ENCODE measurements at places on chromosomes 1 and 21. TPM values are rescaled to one million over a fixed set of nuclear protein-coding genes. Genes with fewer than 3 reads are reported as not detected.

The C8A gene
- total RNA-seq = 0.09 TPM

DNA sequence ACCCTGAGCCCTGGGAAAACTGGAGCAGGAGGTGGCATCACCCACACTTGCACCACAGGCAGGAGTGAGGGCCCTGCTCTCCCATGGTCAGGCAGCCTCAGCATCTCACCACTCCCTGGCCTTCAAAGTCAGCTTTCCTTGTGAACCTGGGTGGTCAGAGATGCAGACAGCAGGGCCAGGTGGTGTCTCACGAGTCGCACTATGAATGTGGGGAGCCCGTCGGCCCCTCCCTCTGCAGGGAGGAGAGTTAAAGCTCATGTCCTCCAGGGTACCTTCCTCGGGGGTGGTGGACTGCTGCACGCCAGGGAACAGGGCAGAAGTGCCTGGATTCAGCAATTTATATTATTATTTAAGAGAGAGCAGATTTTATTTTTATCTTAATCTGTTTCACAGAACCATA lies 24.1 kb downstream of the ABCG1 start:
- no peaks in the 10 kb centered on the region for H3K4me1 ChIP-seq
- H3K27me3 ChIP-seq = peaks cover 60% of the 10 kb centered on the region
- no peak for DNase-seq

- H3K27me3 ChIP-seq = no peaks in the 10 kb centered on the region
- no peaks in the 10 kb centered on the region for H3K36me3 ChIP-seq
- no peak overlapping the region for H3K27ac ChIP-seq
- no peaks in the 10 kb centered on the region for H3K4me1 ChIP-seq
- H3K4me3 ChIP-seq = no peak overlapping the region
- no peak for DNase-seq
Measured at GRCh38 chr21:14722841-14723483, 176.8 kb upstream of the SAMSN1 start.

DNA sequence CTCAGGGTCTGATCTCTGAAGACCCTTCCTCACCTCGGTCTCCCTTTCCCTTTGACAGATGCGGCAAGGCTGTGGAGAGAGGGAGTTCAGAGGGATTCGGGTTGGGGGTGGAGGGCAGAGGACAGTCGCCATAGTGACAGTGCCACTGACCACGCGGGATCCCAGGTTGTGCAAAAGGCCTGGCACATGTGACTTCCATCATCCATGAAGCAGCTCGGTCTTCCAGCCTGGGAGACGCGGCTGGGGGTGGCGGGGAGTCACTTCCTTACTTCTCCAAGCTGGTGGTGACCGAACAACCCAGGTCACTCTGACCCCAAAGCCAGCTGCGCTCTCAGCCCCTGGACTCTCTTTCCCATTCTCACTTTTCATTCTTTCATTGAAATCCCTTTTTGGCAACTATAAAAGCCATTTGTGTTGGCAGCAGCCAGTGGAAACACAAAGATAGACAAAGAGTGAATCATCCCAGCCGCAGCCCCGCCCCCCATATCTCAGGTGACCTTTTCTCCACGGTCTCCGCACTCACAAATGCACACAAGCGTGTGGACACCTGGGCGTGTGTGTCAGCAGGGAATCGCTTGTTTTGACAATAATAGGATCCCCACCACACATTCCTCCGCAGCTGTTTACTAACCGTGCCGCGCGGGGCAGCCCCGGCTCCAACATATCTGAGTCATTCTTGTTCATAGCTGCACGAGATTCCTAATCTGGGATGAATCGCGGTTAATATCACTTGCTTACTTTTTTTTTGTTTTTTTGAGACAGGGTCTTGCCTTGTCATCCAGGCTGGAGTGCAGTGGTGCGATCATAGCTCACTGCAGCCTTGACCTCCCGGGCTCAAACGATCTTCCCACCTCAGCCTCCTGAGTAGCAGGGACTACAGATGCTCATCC lies 68.3 kb downstream of the DHRS3 start:
- peak; percentile 79 for DNase-seq
- H3K4me1 ChIP-seq = peaks cover 21% of the 10 kb centered on the region
- H3K27me3 ChIP-seq = no peaks in the 10 kb centered on the region
- no peaks in the 10 kb centered on the region for H3K36me3 ChIP-seq
- no peak overlapping the region for H3K4me3 ChIP-seq

DNA sequence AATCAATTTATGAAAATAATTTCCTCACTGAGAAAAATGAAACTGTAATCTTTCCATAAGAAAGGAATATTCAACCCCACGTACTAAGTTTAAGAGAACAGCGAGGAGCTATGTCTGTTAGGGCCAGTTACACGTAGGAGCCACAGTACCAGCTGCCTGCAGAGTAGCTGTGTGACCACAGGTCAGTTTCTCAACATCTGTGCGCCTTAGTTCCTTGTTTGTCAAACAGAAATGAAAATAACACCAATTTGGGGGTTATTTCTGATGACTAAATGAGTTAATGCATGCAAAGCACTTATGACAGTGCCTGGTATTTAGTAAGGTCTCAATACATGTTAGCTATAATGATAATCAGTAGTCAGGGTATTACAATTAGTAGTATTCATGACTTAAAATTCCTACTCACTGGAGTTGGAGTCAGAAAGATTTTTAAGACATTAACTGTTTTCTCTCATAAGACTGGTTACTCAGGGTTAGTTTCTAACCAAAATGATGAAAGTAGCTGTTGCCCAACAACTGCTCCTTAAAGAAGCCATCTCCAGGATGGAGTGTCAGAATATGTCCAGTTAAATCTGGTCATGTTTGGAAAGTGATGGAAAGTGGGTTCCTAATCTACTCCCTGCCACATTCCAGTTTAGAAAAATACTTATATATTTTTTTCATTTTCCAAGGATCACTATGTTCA lies 85.8 kb upstream of the ZNF648 start:
- peaks cover 28% of the 10 kb centered on the region for H3K4me1 ChIP-seq
- no peak for DNase-seq
- no peaks in the 10 kb centered on the region for H3K36me3 ChIP-seq

DNA sequence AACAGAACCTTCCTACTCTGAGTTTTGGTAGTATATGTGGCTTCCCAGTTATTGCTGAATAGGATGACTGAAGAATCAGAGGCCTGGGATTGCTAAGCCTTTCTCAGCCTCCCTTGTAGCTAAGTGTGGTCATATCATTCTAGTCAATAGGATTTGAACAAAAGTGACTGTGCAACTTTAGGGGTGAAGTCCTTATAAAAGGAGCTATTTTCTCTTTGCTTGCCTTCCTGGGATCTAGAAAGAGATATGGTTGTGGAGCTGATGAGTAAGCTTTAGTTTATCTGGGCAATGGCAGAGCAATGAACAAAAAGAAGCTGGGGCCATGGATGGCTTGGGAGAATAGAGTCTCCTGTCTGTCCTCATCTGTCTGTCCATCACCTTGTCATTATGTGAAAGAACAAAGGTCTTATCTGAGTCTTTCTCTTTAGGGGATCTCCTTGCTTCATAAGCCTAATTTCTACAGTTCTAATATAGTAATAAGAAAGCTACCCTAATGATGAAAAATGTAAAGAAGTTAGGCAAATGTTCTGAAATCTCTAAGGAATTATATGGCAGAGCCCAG lies 91.5 kb downstream of the TENT5C start:
- H3K36me3 ChIP-seq = no peaks in the 10 kb centered on the region
- H3K4me1 ChIP-seq = peaks cover 36% of the 10 kb centered on the region
- peak overlapping the region; percentile 20 for H3K27ac ChIP-seq
- H3K27me3 ChIP-seq = no peaks in the 10 kb centered on the region

- H3K27ac ChIP-seq = no peak overlapping the region
- DNase-seq = no peak
- no peaks in the 10 kb centered on the region for H3K36me3 ChIP-seq
- no peaks in the 10 kb centered on the region for H3K27me3 ChIP-seq
Measured at GRCh38 chr1:199009447-199009846, 370.6 kb downstream of the PTPRC start.

DNA sequence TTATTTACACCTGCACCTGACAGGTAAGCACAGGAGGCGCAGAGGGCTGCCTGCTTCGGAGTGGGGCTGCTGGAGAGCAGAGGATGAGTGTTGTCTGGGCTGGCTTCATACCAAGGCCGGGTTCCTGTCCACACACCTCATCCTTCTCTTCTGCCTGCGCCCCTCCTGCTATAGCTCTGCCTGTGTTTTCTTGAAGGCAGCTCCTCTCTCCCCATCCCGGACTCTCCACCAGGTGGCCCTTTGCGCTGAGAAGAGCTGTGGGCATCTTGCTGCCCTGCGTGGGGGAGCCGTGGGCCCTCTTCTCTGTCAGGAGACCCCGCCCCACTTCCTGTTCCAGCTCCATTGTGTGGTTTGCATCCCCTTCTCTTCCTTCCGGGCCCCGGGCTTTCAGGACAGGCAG lies 35.0 kb downstream of the ARHGEF10L start:
- no peaks in the 10 kb centered on the region for H3K36me3 ChIP-seq
- H3K27me3 ChIP-seq = peaks cover 56% of the 10 kb centered on the region
- H3K4me1 ChIP-seq = peaks cover 5% of the 10 kb centered on the region
- H3K27ac ChIP-seq = no peak overlapping the region
- no peak for DNase-seq

Measured in K562 (cell line).